ENCODE measurements at places on chromosomes 2 and 18.

DNA sequence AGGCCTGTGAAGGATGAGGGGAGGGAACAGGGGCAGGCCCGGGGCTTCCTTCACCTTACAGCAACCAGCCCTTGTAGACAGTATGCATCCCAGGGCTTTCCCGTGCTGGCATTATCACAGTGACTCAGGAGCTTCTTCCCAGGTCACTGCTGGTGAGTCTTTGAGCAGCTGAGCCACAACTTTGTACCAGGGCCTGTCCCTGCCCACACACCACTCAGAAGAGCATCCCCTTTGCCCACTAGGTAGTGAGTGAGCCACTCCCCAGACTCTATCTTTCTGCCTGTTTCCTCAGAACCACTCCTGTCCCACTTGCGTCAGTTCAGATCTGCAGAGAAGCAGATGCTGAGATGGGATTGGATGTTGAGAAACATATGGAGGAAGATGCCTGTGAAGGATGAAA is 69.6 kb upstream of the ALPP start:
- no peak for DNase-seq

- DNase-seq = no peak
These were observed 2.5 kb upstream of the DUSP2 start for GRCh38 chr2:96147593-96148201.

GRCh38 chr18:55419947-55420664 is 167.9 kb downstream of the TCF4 start:
- DNase-seq = no peak

DNA sequence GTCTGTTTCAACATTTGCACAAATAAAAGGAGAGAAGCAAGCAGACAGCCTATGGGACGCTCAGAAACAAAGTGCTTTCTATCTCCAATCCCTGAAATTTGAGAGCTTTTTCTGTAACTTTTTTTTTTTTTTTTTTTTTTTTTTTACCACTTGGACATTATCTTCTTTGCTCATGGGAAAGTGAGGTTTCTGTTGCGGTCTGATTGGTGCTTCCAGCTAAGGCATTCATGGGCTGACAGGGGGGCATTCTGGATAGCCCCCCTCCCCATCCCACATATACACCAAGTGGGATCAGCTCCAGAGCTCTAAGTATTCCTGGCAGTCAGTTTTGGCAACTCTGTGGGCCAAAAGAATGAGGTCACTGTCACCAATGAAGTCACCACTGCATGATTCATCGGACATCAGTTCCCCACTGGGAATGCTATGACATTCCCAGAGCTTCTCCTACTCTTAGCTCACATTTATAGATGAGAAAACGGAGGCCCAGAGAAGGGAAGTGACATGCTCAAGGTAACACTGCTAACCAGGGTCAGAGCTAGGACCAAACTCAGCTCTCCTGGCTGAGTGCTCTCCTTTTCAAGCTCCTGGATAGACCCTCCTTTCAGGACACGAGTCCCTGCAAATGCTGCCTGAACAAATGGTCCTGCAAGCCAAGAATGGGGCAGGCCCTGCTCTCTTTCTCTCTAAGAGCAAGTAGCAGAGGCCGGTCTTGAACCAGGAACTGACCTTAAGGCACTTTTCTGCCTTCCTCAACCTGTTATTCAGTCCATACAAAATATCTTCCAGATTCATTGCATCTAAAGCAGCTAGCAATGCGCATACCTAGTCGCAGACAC is 61.3 kb downstream of the TMEM247 start:
- DNase-seq = no peak

- no peak for DNase-seq
These were observed 86.8 kb upstream of the PXDN start for GRCh38 chr2:1830936-1831619.

- no peak for DNase-seq
These were observed 34.9 kb downstream of the CCDC88A start for GRCh38 chr2:55384786-55385185.

GRCh38 chr2:176148751-176149421 is 2.5 kb upstream of the HOXD4 start:
- DNase-seq = no peak

DNA sequence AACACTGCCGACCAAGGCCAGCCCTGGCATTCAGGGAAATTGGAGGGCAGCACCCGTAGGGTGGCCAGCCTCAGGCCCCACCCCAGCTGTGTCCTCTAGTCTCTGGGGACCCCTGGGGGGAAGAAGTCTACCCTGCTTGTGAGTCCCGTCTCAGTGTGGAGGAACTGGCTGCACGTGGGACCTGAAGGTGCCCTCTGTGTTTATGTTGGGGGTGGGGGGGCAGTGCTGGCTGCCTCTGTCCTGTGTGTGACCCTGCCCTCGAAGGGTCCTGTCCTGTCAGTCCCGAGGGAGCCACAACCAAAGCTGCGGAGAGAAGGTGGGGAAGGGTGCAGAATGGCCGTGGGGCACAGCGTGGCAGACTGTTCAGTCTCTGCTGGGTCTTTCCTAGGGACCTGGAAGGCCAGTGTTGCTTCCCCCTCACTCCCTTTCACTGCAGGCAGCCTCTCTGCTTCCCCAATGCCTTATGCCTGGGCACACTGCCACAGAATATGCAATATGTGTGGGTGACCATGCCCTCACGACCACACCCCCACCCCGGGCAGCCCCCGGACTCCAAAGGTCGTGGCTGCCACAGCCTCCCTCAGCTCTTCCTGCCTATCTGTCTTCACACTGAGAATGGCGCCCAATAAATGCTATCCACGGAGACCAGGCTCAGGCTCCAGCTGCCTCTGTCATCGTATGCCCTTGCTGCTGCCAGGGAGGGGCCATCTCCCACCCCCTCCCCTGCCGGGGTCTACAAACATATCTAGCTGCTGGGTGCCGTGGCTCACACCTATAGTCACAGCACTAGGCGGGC is 33.3 kb upstream of the SLC35F6 start:
- no peak for DNase-seq

GRCh38 chr2:84811839-84812431 is 68.9 kb downstream of the TRABD2A start:
- no peak for DNase-seq

GRCh38 chr2:44902217-44903137 is 39.0 kb upstream of the SIX3 start:
- DNase-seq = no peak

DNA sequence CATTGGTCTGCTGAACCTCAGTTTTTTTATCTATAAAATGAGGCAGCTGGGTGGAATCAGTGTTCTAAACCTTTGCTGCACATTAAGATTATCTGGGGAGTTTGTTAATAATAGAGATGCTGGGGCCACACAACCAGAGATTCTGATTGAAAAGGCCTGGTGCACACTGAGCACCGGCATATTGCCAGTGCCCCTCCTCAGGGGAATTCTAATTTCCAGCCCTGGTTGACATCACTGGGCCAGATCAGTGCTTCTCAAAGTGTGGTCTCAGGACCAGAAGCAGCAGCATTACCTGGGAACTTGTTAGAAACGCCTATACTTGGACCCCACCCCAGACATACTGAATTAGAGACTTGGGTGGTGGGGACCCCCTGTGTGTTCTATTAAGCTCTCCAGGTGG is 112.5 kb downstream of the SETBP1 start:
- DNase-seq = no peak

DNA sequence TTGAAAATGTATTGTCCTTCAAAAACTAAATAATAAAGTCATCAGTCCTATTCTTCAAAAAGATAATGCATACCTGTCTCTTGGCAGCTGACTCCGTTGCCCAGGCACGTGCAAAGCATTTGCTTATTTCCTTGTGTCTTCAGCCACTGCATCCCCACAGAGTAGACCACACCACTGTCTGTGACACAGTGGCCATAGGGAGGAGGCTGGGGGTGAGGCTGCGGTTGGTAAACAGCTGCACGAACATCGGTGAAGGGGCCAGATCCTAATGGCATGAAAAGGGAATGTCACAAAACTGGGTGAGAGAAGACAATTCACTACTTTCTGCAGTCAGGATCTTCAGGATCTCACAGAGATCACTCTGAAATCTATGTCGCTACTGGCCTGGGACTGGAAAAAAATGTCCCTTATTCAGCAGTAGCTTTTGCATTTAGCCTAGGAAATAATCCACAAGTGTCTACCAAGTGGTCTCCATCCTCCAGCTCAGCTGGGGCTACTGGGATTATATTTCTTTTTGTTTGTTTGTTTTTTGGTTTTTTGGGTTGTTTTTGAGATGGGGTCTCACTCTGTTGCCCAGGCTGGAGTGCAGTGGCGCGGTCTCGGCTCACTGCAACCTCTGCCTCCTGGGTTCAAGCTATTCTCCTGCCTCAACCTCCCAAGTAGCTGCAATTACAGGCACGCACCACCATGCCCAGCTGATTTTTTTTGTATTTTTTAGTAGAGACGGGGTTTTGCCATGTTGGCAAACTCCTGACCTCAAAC is 10.7 kb downstream of the FN1 start:
- DNase-seq = no peak

DNA sequence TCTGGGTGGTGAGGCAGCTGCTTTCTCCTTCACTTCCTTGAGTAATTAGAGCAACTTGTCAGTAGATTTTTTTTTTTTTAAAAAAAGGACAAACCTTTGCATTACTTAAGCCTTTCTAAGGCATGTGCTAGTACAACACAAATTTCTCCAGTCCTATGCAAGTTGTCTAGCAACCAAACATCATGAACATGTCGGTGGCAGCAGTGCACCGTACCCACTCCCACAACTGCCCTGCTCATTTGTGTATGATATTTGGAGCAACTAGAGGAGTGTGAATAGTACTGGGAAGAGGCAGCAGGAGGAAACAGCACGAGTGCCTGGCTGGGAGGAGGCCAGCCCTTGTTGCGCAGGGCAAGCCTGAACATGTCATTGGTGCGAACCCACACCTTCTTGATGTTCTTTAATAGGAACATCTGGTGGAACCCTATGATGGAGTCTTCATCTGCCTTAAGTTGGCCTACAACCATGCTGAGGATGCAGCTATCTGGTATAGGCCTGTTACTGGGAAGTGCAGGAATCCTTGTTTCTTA is 238.3 kb downstream of the TDRD15 start:
- no peak for DNase-seq

DNA sequence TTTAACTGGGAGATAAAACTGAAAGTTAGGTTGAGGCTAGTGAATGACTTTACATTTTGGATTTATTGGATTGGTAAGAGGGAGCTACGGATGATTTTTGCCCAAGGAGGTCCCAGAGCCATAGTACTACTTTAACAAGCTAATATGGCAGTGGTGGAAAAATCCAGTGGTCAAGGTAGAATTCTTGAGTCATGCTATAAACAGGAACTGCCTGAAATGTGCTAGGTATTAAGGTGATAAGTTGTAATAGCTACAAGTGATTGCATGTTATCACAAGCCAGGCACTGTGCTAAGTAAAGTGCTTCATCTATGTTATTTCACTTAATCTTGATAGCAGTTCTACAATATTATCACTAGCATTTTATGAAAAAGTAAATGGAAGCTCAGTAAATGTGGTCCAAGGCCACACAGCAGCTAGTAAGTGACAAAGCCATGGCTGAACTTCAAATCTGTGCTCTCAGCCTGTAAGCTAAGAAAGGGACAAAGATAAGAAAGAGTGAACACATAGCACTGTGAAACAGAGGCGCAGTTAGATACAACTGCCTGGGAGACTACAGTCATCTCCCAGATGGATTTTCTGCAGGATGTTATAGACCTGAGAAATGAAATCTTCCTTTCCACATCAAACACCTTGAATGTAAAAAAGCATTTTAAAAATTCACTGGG is 469.6 kb downstream of the TGIF1 start:
- DNase-seq = no peak

- no peak for DNase-seq
These were observed 123.3 kb downstream of the CTIF start for GRCh38 chr18:48662011-48662661.

GRCh38 chr2:6957910-6958615 is 40.9 kb downstream of the RNF144A start:
- DNase-seq = no peak

DNA sequence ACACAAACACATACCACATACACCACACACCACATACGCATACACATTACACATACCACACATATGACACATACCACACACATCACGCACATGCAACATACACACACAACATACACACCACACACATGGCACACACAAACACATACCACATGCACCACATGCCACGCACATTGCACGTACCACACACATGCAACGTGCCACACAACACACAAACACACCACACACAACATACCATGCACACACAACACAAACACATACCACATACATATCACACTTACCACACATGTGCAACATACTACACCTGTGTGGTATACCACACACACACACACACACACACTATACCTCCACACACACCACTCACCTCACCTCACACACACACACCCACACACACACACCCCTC is 15.0 kb downstream of the TMEM177 start:
- no peak for DNase-seq

DNA sequence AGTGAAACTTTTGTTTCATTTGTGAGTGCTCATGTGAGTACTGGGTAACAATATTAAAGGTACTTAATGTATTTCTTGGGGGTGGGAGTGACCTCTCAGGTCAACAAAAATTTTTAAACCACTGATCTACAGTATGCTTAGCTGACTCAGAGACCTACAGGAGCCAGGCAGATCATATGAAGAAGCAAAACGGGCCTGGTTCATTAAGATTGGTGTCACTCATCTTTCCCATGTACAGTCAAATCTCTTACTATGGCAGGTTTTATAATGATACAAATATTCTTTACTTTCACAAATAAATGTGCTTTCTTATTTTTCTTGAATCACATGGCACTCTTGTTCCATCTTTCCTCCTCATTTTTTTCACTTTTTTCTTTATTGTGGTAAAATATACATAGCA is 7.7 kb upstream of the TMSB10 start:
- no peak for DNase-seq

DNA sequence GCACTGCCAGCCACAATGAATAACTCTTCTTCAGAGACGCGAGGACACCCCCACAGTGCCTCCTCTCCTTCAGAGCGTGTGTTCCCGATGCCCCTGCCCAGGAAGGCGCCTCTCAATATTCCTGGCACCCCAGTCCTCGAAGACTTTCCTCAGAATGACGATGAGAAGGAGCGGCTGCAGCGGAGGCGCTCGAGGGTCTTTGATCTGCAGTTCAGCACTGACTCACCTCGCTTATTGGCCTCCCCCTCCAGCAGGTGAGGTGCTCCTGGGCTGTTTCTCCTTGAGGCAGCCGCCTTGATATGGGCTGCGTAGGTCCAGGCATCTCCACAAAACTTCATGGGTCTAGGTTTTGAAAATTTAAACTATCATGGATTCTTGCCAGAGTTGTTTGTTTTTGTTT is 6.1 kb downstream of the NCAPH start:
- DNase-seq = no peak

GRCh38 chr18:9996094-9996493 is 82.3 kb downstream of the VAPA start:
- DNase-seq = no peak
